ENCODE measurements at places on chromosomes 13 and 19. TPM values are rescaled to one million over a fixed set of nuclear protein-coding genes. Genes with fewer than 3 reads are reported as not detected.

DNA sequence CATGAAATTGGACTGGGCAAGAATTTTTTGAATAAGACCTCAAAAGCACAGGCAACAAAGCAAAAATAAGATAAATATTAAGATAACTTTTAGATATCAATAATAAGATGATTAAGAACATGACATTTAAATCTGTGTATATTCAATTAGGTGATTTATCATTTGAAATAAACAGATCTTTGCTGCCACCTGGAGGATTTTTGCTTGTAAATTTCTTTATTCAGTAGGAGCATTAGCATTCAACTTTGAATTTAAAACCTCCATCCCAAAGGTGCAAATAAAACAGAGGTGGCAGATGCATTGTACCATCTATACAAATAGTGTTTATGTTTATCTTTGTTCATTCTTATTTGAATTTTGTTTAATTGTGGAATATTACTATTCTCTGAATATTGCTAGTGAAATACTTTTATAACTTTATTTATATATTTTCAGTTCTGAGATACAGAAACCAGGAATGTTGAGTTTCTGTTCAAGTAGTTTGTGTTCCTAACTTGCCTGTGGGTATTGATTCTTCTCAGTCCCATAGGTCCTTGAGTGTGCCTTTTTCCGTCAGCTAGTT is 20.9 kb downstream of the COG6 start:
- no peak for DNase-seq
- H3K27ac ChIP-seq, result no peak overlapping the region
- H3K27me3 ChIP-seq, result no peaks in the 10 kb centered on the region
- H3K36me3 ChIP-seq, result peaks cover 17% of the 10 kb centered on the region
- H3K4me1 ChIP-seq, result peaks cover 4% of the 10 kb centered on the region
- no peak overlapping the region for H3K4me3 ChIP-seq

DNA sequence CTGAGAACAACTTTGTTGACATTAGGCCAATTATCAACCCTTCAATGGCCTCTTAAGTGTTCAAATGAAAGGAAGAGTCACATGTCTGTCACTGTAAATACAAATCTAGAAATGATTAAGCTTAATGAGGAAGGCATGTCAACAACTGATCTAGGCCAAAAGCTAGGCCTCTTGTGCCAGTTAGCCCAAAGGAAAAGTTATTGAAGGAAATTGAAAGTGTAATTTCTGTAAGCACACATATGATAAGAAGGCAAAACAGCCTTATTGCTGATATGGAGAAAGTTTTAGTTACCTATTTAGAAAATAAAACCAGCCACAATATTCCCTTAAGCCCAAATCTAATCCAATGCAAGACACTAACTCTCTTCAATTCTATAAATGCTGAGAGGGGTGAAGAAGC is 604.7 kb downstream of the SLITRK6 start:
- DNase-seq, result no peak
- H3K4me1 ChIP-seq, result peaks cover 15% of the 10 kb centered on the region
- no peak overlapping the region for H3K4me3 ChIP-seq
- peaks cover 7% of the 10 kb centered on the region for H3K36me3 ChIP-seq

DNA sequence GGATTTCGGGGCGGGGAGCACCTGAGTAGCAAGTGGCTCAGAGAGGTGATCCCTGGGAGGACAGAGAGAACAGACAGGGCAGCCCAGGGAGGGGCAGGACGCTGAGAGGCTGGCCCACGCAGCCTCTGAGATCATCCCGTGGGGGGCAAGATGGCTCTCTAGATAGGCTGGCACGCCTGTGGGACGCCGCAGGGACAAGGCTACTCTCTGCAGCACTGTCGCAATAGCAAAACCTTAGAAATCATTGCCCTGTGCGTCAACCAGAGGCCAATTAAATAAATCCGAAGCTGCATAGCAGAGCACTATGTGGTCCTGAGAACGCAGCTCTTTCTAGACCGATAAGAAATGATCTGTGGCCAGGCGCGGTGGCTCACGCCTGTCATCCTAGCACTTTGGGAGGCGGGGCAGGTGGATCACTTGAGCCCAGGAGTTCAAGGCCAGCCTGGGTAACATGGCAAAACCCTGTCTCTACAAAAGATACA is 5.1 kb downstream of the PEX11G start:
- no peak overlapping the region for H3K27ac ChIP-seq
- no peak overlapping the region for H3K4me3 ChIP-seq
- H3K36me3 ChIP-seq, result peaks cover 7% of the 10 kb centered on the region
- DNase-seq, result no peak
- H3K27me3 ChIP-seq, result peaks cover 8% of the 10 kb centered on the region

GRCh38 chr13:73924607-73925006 is 209.6 kb downstream of the KLF12 start:
- H3K27ac ChIP-seq, result no peak overlapping the region
- no peak for DNase-seq
- H3K4me3 ChIP-seq, result no peak overlapping the region
- H3K4me1 ChIP-seq, result peaks cover 9% of the 10 kb centered on the region
- H3K27me3 ChIP-seq, result peaks cover 2% of the 10 kb centered on the region

- peaks cover 2% of the 10 kb centered on the region for H3K27me3 ChIP-seq
- H3K4me1 ChIP-seq, result peaks cover 13% of the 10 kb centered on the region
- no peaks in the 10 kb centered on the region for H3K36me3 ChIP-seq
- H3K27ac ChIP-seq, result no peak overlapping the region
- H3K4me3 ChIP-seq, result no peak overlapping the region
Observed at GRCh38 chr13:61410669-61411297, 4.9 kb downstream of the PCDH20 start.

DNA sequence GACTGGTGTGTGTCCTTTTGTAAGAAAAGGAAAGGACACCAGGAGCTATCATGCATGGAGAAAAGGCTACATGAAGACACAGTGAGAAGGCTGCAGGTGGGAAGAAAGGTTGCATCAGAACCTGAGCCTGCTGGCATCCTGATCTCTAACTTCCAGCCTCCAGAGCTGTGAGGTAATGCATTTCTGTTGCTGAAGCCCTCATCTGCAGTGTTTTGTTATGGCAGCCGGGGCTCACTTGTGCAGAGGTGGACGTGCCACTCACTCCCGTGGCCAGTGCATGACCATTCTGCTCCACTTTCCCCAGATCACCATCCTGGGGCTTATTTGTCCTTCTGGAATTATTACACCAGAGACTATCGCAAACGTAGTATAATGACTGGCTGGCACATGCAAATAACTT is 155.3 kb downstream of the IRS2 start:
- H3K27me3 ChIP-seq, result peaks cover 11% of the 10 kb centered on the region
- DNase-seq, result no peak
- H3K27ac ChIP-seq, result no peak overlapping the region
- no peaks in the 10 kb centered on the region for H3K36me3 ChIP-seq

Gene IGFL1
- total RNA-seq, result not detected

Gene ANGPTL4
- 14.3 TPM for total RNA-seq

Gene ZSCAN18
- 47.7 TPM for total RNA-seq

DNA sequence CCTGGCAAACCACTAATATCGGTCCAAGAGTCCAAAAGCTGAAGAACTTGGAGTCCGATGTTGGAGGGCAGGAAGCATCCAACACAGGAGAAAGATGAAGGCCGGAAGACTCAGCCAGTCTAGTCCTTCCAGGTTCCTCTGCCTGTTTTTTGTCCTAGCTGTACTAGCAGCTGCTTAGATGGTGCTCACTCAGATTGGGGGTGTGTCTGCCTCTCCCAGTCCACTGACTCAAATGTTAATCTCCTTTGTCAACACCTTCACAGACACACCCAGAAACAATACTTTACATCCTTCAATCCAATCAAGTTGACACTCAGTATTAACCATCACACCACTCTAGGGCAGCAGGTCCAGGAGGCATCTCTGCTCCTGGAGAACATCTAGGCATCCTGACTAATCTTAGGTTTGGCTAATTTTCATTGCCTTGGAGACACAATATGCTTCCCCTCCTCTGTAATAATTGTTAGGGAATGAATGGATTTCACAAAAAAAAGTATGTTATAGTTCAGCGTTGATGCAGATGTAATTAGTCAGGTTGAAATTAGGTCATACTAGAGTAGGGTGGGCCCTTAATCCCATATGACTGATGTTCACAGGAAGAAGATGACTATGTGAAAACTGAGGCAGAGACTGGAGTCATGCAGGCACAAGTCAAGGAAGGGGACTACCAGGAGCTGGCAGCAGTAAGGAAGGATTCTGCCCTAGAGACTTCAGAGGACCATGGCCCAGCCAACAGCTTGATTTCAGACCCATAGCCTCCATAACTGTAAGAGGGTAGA is 183.4 kb downstream of the RBM26 start:
- peaks cover 1% of the 10 kb centered on the region for H3K27me3 ChIP-seq
- H3K27ac ChIP-seq, result no peak overlapping the region

DNA sequence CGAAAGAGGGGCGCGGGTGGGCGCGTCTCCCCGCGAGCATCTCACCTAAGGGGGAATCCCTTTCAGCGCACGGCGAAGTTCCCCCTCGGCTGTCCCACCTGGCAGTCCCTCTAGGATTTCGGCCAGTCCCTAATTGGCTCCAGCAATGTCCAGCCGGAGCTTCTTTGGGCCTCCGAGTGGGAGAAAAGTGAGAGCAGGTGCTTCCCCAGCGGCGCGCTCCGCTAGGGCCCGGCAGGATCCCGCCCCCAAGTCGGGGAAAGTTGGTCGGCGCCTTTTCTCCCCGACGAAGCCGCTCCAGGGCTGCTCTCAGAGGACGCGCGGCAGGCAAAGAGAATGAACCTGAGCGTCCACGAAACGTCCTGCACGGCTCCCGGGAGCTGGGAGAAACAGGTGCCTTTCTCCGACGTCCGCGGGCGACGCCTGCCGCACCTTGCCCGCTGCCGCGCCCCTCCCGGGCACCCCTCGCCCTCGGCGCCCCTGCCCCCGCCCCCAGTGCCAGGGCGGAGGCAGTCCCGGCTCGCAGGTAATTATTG is 366 bp upstream of the KL start:
- DNase-seq, result peak; percentile 59
- H3K27ac ChIP-seq, result peak overlapping the region; percentile 100
- H3K4me3 ChIP-seq, result peak overlapping the region; percentile 99
- H3K4me1 ChIP-seq, result peaks cover 55% of the 10 kb centered on the region

Gene FUT2
- total RNA-seq, result 1.5 TPM

GRCh38 chr19:8302734-8303133 is 5.4 kb downstream of the CD320 start:
- peaks cover 14% of the 10 kb centered on the region for H3K4me1 ChIP-seq
- H3K4me3 ChIP-seq, result no peak overlapping the region
- no peak overlapping the region for H3K27ac ChIP-seq
- H3K27me3 ChIP-seq, result peaks cover 5% of the 10 kb centered on the region
- H3K36me3 ChIP-seq, result peaks cover 4% of the 10 kb centered on the region

GRCh38 chr13:26660766-26661165 is 99.8 kb downstream of the GPR12 start:
- peaks cover 6% of the 10 kb centered on the region for H3K4me1 ChIP-seq
- no peaks in the 10 kb centered on the region for H3K27me3 ChIP-seq
- DNase-seq, result no peak
- H3K4me3 ChIP-seq, result no peak overlapping the region

DNA sequence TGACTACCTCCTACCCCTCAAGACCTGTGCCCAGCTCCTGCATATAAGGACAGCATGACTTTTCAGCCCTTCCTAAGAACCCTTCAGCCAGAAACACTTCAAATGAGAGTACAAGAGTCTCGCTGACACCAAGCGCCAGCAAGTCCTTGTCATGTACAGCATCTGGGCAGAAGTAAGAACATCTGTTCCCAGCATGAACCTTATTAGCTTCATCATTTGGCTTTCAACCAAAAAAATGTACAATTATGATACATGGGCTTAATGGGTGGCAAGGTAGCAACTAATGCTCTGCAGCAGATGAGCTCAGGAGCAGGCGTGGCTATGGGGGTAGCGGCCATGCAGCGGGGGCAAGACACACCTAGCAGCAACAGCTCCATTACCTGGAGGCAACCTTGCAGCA is 487.6 kb downstream of the COG6 start:
- H3K4me3 ChIP-seq, result no peak overlapping the region
- H3K4me1 ChIP-seq, result peaks cover 10% of the 10 kb centered on the region
- H3K27me3 ChIP-seq, result peaks cover 3% of the 10 kb centered on the region
- DNase-seq, result no peak
- H3K36me3 ChIP-seq, result no peaks in the 10 kb centered on the region
- no peak overlapping the region for H3K27ac ChIP-seq

DNA sequence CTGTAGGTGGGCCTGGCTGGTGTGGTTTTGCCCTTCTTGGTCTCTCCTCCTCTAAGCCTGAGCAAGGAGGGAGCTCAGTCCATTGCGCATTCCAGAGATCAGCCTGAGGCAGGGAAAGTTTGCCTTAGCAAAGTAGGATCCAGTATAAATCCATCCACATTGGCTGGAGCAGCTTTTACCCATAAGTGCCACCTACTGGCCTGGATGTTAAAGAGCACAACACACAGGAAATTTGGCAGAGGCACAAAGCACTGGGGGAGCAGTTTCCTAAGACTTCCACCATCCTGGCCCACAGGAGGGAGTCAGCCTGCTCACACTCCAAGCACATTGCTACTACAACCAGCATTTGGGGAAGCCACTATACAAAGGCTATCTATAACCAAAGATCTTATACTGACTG is 1124.2 kb downstream of the SLITRK1 start:
- no peaks in the 10 kb centered on the region for H3K4me1 ChIP-seq
- no peak overlapping the region for H3K27ac ChIP-seq
- no peaks in the 10 kb centered on the region for H3K27me3 ChIP-seq
- no peak for DNase-seq
- no peaks in the 10 kb centered on the region for H3K36me3 ChIP-seq
- H3K4me3 ChIP-seq, result no peak overlapping the region

DNA sequence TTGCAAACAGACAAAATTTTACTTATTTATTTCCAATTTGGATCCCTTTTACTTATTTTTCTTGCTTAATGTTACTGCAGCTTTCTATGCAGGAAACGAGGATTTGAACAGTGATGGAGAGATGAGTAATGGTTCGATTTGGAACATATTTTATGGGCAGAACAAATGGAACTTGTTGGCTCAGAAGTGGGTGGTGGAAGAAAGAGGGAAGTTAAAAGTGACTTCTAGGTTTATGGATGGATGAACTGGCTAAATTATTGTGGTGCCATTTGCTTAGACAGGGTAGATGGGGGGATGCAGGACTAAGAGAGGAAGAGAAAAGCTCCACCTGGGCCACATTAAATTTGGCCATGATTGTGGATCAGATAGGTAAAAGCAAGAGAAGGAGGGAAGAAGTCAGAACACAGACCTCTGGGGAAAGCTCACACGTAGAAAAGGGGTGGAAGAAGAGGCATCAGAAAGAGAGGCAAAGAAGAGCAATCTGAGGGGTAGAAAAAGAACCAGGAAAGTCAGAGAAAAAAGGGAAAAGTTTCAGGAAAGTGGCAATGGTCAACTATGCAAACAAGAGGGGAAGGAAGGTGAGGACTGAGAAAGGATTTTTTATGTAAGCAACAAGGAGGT is 768 bp upstream of the CYSLTR2 start:
- no peak overlapping the region for H3K4me3 ChIP-seq
- H3K36me3 ChIP-seq, result no peaks in the 10 kb centered on the region
- H3K27ac ChIP-seq, result peak overlapping the region; percentile 33
- peaks cover 5% of the 10 kb centered on the region for H3K4me1 ChIP-seq

- no peak overlapping the region for H3K27ac ChIP-seq
- peak overlapping the region; percentile 71 for H3K4me3 ChIP-seq
- peaks cover 17% of the 10 kb centered on the region for H3K36me3 ChIP-seq
- H3K27me3 ChIP-seq, result peaks cover 19% of the 10 kb centered on the region
Observed at GRCh38 chr19:3785451-3785937, 687 bp downstream of the MATK start.

Gene CDC42EP5
- total RNA-seq, result 21.4 TPM

Data from endothelial cell (in vitro differentiated cells).